ENCODE measurements at places on chromosomes 13 and 19.

GRCh38 chr13:99270518-99270917 is 12.3 kb upstream of the GPR18 start:
- DNase-seq, result no peak

DNA sequence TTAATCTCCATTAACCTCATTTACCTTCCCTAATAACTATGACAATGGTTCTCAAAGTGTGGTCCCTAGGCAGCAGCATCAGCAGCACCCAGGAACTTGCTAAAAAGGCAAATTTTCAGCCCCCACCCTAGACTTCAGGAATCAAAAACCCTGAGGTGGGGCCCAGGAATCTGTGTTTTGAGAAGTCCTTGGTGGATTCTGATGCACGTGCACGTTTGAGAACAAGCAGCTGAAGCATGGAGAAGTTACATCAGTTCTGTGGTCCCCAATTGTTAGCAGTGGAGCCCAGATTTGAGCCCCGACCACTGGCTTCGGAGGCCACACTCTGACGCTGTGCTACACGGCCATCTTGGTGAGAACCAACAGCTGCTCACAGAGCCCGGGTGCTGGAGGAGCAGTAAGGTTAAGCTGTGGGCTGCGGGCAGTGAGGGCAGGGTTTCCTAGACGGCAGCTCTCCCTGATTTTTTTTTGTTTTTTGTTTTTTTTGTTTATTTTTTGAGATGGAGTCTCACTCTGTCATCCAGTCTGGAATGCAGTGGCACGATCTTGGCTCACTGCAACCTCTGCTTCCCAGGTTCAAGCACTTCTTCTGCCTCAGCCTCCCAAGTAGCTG is 14.0 kb upstream of the CD22 start:
- no peak for DNase-seq

- DNase-seq, result no peak
These were observed 87.4 kb downstream of the ZNF100 start for GRCh38 chr19:21680026-21680425.

- DNase-seq, result no peak
These were observed 100.3 kb downstream of the ARHGEF7 start for GRCh38 chr13:111215081-111216047.

DNA sequence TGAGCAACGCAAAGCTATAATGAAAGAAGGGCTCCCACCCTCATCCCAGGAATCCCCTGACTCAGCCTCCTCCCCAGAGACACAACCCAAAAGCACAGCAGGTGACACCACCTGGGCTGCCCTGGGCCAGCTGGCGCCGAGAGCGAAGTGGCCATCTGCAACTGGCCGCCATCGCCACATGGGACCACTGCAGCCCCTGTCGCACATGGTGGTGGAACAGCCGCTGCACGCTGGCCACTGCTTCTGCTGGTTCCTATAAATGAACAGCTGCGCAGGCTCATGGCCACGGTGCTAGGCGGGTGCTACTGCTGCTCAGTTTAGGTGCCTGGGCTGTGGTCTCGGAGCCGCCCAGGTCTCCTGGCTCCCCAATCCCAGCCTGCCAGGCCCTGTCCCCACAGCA is 11.6 kb upstream of the ISYNA1 start:
- DNase-seq, result no peak

- DNase-seq, result no peak
These were observed 43.4 kb upstream of the N4BP2L1 start for GRCh38 chr13:32471187-32471922.

- DNase-seq, result no peak
These were observed 8.9 kb upstream of the FARP1 start for GRCh38 chr13:98133946-98134345.

Data from kidney capillary endothelial cell (primary cell).